ENCODE measurements at places on chromosomes 16 and 17. TPM values are rescaled to one million over a fixed set of nuclear protein-coding genes. Genes with fewer than 3 reads are reported as not detected.

SLC35G6 gene
- total RNA-seq = not detected

PLEKHH3 gene
- 44.9 TPM for total RNA-seq

NAGS gene
- 4.9 TPM for total RNA-seq

MYH13 gene
- not detected for total RNA-seq

MYH11 gene
- total RNA-seq = 822 TPM

LRRC45 gene
- total RNA-seq = 14.0 TPM

MILR1 gene
- total RNA-seq = 11.0 TPM

CLEC19A gene
- not detected for total RNA-seq

EEF2KMT gene
- 15.7 TPM for total RNA-seq

DNA sequence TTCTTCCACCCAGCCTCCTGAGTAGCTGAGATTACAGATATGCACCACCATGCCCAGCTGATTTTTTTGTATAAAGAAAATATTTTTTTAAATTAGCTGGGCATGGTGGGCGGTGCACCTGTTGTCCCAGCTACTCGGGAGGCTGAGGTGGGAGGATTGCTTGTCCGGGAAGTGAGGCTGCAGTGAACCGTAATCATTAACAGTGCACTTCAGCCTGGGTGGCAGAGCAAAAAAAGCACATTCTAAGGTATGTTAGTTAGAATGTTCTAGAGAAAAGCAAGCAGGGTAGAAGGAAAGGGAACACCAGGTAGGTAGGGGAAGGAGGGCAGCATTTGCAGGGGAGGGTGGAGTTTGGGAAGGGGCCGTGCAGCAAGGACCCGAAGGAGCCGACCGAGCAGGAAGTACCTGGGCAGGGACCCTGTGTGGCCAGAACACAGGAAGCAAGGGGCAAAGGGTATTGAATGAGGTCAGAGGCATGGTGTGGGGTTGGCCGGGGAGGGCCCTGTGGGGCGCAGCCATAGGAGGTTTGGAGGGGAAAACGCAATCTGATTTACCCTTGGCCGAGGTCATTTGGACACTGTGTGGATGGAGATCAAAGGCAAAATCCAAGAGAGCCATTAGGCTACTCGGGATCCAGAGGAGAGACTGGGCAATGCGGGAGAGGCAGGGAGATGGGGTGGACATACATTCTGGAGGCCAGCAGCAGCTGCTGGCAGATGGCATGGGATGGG, 2.3 kb downstream of the C17orf99 start:
- no peak for DNase-seq

- no peak for DNase-seq
These were observed 48.6 kb upstream of the CBFA2T3 start for GRCh38 chr16:89025636-89026035.

DNA sequence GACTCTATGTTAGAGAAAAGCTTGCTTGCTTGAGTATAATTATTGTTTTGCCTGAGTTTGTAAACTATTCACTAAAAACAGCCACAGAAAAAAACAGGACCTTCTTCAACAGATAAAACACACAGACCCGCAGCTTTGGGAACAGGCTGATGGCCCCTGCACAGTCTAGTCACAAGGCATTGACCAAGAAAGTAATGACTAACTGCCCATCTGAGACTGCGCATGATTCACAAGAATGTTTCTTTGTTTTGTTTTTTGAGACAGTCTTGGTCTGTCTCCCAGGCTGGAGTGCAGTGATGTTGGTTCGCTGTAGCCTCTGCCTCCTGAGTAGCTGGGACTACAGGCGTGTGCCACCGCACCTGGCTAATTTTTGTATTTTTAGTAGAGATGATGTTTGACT, 2.8 kb upstream of the ZKSCAN2 start:
- DNase-seq = no peak

DNA sequence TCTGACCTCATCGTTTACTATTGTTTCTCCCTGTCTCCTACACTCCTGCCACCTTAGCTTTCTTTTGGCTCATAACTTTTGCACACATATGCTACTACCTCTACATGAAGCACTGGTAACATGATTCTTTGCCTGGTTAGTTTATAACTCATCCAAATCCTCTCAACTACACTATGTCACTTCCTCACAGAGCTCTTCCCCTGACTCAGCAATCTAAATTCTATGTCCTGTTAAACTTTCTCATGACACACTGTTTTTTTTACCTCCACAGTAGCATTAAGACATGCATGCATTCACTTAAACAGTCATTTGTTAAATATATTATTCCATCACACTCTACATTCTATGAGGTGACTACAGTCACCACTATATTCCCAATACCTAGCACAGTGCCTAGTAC, 19.7 kb downstream of the APPBP2 start:
- no peak for DNase-seq

DNA sequence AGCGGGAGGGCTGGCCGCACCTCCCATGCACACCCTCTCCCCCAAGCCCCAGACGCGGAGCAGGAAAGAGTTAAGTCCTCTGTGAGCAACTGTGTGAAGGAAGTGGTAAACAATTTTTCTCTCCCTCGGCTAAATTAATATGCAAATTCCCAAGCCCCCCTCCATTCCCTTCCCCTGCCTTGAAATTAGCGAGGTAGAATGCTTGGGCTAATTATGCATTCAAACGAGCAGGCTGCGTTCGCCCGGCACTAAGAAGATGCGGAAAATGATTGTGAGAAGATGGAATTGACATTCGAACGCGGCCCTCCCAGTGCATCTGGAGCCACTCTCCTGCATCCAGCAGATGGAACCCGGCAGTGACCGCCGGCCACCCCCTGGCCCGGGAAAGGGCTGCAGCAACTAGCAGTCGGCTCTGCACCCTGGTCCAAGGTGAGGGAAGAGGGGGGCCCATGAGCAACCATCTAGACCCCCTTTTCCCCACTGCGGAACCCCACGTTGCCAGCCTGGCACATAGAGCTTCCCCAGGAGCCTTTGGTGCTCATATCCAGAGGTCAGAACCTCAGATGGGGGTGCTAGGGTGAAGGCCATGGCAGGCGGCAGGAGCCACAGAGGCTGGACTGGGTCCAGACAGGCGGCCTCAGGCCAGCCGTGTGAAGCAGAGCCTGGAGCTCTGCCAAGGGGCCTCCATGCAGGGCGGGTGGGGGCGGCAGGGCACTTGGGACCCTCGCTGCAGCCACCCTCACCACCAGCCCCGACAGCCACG, 49.1 kb upstream of the ACSF3 start:
- no peak for DNase-seq

- no peak for DNase-seq
These were observed at the start of gene KRTAP4-6 for GRCh38 chr17:41140360-41141131. Gene KRTAP4-6 (minus strand): TSS chr17:41140544. CDS start chr17:41140487, 57 bp downstream.

GRCh38 chr16:2779151-2779920, 2.3 kb upstream of the ELOB start:
- no peak for DNase-seq

DNA sequence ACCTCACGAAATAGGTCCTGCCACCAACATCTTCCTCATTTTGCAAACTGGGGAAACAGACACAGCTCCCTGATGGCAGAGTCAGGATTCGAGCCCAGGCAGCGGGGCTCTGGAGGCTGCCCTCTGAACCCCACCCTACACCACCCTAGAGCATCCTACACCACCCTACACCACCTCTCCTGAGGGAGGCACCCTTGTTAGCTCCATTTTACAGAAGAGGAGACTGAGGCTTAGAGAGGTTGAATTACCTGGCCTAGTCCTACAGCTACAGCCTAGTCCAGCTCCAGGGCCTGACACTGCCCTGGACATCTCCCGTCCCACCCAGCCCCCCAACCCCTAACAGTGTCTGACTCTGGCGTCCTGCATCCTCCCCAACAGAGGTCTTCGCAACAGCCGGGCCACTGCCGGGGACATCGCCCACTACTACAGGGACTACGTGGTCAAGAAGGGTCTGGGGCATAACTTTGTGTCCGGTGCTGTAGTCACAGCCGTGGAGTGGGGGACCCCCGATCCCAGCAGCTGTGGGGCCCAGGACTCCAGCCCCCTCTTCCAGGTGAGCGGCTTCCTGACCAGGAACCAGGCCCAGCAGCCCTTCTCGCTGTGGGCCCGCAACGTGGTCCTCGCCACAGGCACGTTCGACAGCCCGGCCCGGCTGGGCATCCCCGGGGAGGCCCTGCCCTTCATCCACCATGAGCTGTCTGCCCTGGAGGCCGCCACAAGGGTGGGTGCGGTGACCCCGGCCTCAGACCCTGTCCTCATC, 3.2 kb upstream of the NECAB2 start:
- no peak for DNase-seq

- no peak for DNase-seq
These were observed 17.5 kb downstream of the SLC47A1 start for GRCh38 chr17:19551165-19551564.

- no peak for DNase-seq
These were observed 232.1 kb upstream of the CACNG5 start for GRCh38 chr17:66602659-66603384.

- DNase-seq = no peak
These were observed 129.6 kb downstream of the SSH2 start for GRCh38 chr17:29800457-29800856.

DNA sequence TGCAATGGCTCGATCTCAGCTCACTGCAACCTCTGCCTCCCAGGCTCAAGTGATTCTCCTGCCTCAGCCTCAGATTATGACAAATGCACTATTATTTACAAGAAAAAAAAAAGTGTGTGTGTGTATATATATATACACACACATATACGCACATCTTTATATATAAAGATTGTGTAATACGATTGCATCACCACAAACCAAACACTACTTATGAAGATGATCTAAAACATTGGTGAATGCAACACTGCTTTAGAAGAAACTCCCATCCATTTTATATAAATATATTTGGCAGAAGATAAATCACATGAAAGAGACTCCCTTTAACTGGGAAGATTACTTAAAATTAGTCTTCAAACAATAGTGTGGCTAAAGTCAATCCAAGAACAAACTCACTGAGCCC, 96.7 kb downstream of the SYCE1L start:
- no peak for DNase-seq

DNA sequence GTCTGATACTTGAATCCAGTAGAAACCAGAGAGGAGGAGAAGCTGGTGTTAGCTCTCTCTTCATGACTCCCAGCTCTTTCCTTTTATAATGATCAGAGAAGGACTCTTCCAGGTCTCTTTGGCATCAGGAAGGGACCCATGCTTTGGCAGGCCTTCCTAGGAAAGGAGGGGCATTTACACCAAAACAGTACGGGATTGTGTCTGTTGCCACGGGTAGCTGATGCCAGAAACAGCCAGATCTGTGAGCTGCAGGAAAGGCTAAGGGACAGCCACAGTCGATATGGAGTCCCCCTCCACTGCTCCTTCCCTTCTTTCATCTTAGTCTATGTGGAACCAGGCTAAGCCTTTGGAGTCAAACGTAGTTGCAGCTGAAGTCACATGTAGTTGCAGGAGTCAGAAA, 9.3 kb downstream of the CEP295NL start:
- no peak for DNase-seq

GRCh38 chr16:5073279-5073629, 1.6 kb downstream of the ALG1 start:
- no peak for DNase-seq

DNA sequence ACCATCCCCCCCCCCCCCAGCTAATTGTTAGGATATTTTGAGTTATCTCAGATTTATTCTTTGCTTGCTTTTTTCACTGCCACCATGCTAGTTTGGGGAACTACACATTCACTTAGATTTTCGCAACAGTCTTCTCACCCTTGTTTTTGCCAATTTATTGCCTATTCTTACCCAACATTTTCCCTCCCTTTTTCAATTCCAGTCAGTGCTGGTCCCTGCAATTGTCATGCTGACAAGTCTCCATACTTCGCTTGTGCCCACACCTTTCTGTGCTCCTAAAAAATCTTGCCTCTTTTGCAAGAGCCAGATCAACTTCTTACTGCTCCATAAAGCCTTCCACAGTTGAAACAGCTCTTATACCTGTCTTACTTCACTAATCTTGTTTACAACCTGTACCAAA, 16.3 kb downstream of the TNRC6A start:
- no peak for DNase-seq

- DNase-seq = no peak
These were observed 771 bp downstream of the MSRB1 start for GRCh38 chr16:1942047-1942809.

GRCh38 chr16:28981517-28981916, 3.3 kb upstream of the LAT start:
- DNase-seq = no peak

GRCh38 chr16:56628486-56629350, 3.1 kb downstream of the MT1E start:
- no peak for DNase-seq

DNA sequence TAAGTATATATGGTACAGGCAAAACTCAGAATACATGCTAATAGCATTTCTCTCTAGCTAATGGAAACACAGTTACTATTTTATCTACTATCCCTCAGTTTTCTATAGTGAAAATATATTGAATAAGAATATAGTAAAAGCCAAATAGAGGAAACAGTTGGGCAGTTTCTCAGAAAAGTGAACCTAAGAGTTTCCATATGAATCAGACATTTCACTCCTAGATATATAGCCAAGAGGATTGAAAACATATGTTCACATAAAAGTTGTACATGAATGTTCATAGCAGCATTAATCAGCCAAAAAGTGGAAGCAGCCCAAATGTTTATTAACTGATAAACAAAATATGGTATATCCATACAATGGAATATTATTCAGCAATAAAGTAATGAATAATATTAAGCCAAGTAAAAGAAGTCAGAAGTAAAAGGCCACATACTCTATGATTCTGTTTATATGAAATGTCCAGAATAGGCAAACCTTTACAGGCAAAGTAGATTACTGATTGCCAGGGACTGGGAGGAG, 134.6 kb downstream of the CYB561 start:
- no peak for DNase-seq

DNA sequence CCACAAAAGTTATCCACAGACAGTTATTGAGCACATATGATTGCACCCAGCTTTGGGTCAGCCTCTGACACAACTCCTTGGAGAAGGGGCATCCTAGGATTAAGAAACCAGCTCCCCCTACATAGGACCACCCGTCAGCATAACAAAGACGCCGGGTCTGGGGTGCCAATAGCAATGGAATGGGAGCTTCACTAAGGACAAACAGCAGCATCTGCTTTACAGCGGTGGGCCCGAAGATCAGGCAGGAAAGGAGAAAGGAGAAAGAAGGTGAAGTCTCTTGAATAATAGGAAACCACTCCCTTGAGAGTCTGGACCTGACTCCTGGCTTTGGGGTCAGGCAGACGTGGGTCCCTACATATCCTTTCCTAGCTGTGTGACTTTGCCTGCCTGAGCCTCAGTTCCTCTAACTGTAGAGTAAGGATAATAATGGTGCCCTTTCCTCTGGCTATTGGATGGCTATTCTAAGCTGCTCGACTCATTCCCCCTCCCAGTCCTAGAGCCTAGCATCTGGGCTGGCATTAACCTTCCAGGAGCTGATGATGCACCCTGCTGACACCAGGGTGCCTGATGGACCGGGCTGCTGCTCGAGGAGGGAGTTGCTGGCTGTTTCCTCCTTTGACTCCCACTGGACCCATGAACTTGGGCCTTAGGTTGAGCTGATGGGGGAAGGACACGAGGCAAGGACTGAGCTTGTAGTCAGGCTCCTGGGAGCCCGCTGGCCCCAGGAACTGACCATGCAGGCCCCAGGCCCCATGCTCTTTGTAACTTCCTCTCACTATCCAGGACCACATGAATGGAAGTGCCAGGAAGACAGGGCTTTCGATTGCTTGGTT, 94.2 kb downstream of the C16orf78 start:
- DNase-seq = peak; percentile 43
